ENCODE measurements at places on chromosomes 7 and 10.

GRCh38 chr7:22717760-22718159, 9.2 kb upstream of the IL6 start:
- no peak for DNase-seq

- DNase-seq: no peak
These were observed 118.0 kb upstream of the PDSS1 start for GRCh38 chr10:26579256-26580063.

GRCh38 chr7:35700333-35700732, 5.4 kb upstream of the HERPUD2 start:
- DNase-seq: no peak

DNA sequence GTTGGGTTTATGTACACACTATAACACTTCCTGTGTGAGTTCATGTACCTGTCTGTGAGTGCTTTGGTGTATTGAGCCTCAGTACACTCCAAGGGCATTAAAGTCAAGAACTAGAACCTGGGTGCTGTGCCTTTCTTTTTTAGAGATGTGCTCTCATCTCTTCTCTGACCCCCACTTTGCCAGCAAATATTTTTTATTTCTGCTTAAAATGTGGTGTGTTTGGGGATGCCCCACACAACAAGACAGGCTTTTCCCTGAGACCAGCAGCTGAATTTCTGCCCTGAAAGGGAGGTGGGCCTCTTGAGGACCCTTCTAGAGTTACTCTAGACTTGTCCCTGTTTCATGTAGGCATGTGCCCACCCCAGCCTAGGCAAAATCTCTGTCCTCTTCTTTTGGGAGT, 14.3 kb downstream of the KCTD7 start:
- no peak for DNase-seq

GRCh38 chr7:131899271-131900030, 343.0 kb upstream of the PODXL start:
- no peak for DNase-seq

DNA sequence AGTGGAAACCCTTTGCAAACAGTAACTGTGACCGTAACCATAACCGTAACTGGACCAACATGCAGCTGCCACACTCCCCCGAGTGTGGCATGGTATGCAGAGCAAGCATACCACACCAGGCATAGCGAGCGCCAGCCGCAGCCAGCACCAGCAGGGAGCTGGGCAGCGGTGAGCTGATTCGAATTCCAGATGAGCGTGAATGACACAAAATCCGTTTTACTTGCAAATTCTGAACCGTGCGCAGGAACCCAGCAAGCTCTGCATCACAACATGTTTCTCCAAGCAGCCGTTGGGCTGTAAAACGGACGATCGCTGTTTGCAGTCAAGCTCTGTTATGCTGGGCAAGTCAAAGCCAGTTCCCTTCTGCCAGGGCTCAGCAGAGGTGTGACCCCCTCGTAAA, 111.1 kb downstream of the OAT start:
- no peak for DNase-seq

- peak; percentile 71 for DNase-seq
These were observed 299.8 kb downstream of the HGF start for GRCh38 chr7:81469869-81470723.

GRCh38 chr10:5944389-5945189, 32.8 kb downstream of the IL15RA start:
- peak; percentile 99 for DNase-seq

DNA sequence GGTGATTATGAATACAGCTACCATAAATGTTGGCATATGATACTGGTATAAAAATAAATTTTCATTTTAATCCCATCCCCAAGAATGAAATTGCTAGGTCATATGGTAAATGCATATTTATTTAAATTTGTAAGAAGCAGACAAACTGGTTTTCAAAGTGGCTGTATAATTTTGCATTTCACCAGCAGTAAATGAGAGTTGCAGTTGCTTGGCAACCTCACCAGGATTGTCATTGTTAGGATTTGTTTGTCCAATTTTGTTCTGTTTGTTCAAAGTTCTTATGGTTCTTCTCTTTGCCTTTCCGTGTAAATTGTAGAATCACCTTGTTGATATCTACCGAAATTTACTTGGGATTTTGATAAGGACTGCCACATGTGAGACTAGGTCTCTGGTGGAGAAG, 237.4 kb downstream of the OTUD1 start:
- DNase-seq: no peak

GRCh38 chr7:16063716-16064675, 357.3 kb downstream of the CRPPA start:
- DNase-seq: peak; percentile 60

GRCh38 chr7:68601826-68602225, 996.4 kb upstream of the AUTS2 start:
- DNase-seq: no peak

DNA sequence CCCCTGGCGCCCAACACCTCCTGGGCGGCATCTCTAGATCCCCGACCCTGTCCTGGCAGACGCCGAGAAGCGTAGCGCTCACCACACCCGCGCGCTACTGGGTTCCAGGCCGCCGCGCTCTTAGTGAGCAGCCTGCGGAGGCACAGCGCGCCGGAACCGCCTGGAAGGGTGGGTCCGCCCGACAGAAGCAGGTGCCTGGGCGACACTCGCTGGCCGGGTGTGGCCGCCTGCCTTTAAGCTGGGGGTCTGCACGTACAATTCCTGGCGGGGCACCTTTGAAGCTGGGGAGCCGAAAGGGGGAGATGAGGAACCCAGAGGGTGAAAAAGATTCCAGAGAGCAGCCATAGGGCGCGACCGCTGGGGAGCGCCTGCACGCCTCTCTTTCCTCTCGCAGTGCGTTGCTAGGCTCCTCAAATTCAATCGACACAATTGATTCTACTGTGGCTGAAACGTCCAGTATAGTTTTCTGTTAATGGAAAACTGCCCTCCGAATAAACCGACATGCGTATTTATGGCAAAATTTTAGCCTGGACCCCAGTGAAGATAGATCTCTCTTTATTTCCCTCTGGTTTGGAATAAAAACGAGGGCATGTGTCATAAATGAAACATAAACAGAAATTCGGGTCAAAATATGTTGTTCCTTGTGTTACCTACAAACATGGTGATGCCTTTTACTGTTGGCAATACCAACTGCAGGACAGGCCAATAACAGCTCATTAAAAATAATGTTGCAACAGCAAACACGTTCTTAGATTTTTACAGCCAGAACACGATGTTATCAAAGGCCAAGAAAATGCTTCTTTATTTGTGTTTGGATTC, 4.6 kb downstream of the HMX3 start:
- no peak for DNase-seq

DNA sequence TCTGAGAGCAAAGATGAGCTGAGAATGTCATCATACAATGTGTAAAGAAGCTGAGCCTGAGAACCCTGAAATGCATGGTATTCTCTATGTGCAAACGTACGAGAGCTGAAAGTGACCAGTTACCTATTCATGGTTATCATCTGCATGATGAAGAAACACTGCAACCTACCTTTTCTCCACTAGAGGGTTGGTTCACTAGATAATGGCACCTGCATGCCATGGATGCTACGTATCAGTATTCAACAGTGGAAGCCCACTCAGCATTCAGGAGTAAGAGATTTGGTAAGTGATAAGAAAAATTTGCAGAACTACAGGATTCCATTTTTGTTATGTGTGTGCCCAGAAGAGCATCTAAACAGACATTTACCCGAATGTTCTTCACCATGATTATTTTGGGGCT, 145.4 kb downstream of the PTPRN2 start:
- DNase-seq: no peak

- no peak for DNase-seq
These were observed 46.4 kb upstream of the CC2D2B start for GRCh38 chr10:95861386-95861785.

DNA sequence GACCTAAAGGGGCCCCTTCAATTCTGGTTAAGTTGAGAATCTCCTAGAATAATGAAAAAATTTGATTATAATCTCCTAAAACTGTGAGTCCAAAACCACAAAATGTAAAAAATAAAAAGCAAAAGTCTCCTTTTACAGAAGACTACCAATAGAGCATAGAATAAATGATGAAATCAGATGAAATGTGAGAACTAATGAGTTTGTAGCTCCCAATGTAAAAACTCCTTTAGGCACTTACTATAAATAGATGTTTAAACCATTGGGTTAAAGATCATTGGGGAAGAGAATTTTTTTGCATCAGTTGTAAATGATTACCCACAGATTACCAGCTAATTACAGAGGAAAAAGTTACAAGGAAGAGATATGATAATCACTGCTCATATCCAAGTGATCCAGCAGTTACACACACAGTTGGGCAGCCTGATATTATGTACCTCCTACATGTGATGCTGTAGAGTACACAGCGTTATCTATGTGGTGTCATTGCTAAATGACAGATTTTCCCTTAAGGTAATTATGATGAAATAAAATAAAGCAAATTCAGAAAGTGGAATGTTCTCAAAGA, 282.7 kb upstream of the SEMA3D start:
- peak; percentile 81 for DNase-seq

DNA sequence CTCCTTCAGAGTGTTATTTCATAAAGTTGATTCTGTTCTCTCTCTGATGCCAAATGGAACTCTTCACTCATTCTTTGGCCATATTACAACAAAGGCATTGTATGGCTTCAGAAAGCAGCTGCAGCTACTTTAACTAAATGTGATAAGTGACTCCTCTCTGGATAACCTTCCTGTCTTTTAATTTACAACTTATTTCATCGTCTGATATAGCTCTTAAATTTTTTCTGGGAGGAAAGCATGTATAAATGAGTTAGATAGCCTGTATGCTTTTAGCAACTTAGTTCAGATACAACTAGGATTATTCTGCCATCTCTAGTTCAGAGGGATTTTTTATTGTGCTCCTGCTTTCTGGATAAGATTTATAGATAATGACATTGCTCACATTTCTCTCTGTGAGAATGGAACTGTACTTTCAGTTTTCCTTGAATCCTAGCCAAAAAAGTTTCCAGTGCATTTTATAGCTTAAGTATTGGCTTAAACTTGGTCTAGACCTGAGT, 57.5 kb downstream of the KLHDC10 start:
- DNase-seq: peak; percentile 20

DNA sequence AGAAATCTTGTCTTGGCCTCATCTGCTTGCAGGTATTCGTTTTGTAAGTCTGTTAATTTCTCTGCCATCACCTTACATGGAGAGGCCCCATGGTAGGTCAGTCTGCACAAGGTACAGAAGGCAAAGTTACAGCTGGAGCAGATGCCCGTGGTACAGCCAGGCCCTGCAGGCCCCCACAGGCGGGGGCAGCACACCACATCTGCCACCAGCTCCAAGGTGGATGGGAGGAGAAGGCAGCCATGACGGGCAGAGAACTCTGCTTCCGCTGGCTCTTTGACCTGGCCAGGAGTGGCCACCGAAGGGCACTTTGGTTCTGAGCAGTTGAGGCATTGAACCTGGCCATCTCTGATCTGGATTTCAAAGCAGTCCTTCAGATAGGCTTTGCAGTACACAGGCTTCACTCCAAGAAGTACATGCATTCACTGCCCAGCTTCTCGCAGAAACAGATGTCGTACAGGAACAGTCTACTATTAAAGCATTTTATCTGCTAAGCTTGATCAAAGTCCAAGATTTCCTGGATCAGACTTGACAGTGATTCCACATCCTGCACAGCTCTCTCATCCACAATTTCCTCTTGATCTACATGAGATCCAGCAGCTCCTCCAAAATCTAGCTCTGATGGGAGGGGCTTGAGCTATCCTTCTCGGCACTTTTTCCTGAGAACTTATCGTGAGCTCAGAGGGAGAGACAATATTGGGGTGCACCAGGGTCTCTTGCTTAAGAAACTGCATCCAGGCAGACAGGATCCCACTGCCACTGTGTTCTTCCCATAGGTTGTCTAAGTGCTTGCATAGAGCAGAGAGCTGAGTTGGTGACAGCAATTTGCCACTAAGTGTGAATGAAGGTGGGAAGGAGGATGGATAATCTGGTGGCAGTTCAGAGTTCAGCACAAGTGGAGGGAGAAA, 120.7 kb downstream of the TRRAP start:
- no peak for DNase-seq

GRCh38 chr7:80984619-80985018, 65.8 kb upstream of the SEMA3C start:
- no peak for DNase-seq

GRCh38 chr7:157176771-157177170, 38.0 kb downstream of the UBE3C start:
- DNase-seq: no peak

DNA sequence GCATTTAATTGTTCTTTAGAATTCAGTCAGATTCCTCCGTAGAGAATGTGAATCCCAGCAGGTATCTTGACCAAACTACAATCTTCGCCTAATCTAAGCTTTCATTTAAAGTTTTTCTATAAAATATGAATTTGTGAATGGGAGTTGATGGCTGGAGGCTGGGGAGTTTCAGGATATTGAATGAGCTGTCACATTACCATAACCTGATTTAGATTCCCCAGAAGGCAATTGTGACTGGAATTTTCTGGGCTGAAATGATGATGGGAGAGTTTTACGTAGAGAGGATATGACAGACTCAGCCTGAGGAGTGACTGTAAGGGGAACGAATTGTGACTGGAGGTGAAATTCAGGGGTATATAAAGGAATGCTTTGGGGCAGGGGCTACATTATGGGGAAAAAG, 411.7 kb upstream of the FZD8 start:
- DNase-seq: no peak

- DNase-seq: no peak
These were observed 125.3 kb upstream of the CELF2 start for GRCh38 chr10:10892290-10892875.

DNA sequence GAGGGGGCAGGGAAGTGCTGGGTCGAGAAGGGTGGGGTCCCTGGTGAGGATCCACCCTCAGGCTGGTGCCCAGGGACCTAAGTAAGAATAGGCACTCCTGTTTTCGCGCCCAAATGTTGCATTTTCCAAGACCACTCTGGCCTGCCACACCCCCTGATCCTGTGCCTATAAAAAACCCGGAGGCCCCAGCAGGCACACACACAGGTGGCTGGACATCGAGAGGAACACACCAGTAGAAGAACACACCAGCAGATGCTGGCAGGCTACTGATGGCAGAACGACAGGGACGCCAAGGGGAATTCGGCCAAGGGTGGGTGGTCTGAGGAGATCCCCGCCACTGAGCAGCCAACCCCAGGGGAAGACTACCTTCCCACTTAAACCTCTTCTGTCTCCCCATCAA, 633.9 kb upstream of the POT1 start:
- no peak for DNase-seq

- DNase-seq: no peak
These were observed 10.4 kb downstream of the ZNF365 start for GRCh38 chr10:62384447-62385081.

- no peak for DNase-seq
These were observed 113.8 kb downstream of the MARCHF5 start for GRCh38 chr10:92404612-92405418.

Measured in fibroblast of skin of scalp (primary cell).